ENCODE measurements at places on chromosomes 3 and 15.
A peak's percentile ranks its signal among the peaks of the same experiment; 100 is the strongest.

DNA sequence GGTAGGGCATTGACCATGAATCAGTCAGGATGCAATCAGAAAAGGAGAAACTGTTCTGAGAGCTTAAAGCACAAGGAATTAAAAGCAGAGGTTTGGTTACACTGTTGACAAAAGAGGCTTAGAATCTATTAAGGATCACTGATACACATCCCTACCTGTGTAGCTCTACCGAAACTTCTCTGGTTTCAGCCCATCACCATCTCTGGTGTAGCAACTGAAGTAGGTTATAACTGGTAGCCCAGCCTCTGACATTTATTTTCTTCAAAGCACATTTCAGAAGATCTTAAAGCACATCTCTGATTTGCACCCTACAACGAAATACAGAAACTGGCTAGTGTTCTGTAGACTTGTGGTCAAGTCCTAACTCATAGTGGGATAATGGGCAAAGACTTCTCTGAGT is 283.7 kb downstream of the GBE1 start:
- no peak for DNase-seq

- DNase-seq: no peak
Observed at GRCh38 chr3:53051929-53052328, 6.1 kb upstream of the SFMBT1 start.

GRCh38 chr3:17137321-17137826 is 252.6 kb downstream of the PLCL2 start:
- no peak for DNase-seq

DNA sequence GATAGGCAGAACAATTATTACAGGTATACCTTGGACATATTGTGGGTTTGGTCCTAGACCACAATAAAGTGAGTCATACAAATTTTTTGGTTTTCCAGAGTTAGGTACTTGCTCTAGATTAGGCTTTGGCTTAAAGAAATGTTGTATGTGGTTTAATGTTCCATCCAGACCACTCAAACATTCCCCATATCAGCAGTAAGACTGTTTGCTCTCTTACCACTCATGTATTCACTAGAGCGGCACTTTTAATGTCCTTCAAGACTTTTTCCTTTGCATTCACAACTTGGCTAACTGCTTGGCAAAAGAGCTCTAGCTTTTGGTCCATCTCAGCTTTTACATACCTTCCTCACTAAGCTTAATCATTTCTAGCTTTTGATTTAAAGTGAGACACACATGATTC is 250.5 kb upstream of the SETMAR start:
- no peak for DNase-seq

GRCh38 chr3:5245927-5246326 is 58.4 kb downstream of the EDEM1 start:
- no peak for DNase-seq

- no peak for DNase-seq
Observed at GRCh38 chr3:8657804-8658305, 13.3 kb upstream of the SSUH2 start.

DNA sequence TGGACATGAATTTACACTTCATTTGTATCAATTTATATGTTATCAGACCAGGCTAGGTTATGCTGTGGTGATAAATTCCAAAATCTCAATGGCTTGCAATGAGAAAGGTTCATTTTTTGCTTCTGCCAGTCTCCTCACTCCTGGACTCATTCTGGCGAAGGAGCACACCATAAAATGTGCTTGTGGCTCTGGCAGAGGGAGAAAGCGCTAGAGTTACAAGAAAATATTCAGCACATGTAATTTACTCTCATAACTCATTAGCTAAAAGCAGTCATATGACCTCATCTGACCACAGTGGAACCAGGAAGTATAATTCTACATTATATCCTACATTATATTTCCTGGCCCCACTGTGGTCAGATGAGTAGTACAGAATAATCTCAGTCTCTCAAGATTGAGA is 193.8 kb downstream of the BCHE start:
- no peak for DNase-seq

DNA sequence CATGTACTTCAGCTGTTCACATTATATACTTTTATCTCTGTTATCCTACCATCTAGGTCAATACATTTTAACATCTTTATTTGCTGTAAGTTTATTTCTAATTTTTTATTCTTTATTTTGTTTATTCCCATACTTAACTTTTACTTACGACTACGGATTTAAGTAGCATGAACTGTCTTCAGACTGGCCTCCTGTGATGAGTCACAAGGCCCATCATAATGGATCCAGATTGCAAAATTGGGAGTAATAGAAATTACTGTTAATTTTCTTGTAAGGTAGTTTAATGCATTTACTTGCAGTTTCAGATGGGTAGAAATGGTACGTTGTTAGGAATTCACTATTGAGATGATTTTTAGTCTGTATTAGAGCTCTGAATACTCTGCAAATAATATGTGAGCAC is 45.9 kb downstream of the PPARG start:
- DNase-seq: no peak

- no peak for DNase-seq
Observed at GRCh38 chr3:63988943-63989342, 34.4 kb downstream of the PSMD6 start.

- DNase-seq: no peak
Observed at GRCh38 chr3:125003859-125004595, 51.8 kb downstream of the HEG1 start.

- no peak for DNase-seq
Observed at GRCh38 chr3:187062526-187063177, 76.6 kb downstream of the RPL39L start.

DNA sequence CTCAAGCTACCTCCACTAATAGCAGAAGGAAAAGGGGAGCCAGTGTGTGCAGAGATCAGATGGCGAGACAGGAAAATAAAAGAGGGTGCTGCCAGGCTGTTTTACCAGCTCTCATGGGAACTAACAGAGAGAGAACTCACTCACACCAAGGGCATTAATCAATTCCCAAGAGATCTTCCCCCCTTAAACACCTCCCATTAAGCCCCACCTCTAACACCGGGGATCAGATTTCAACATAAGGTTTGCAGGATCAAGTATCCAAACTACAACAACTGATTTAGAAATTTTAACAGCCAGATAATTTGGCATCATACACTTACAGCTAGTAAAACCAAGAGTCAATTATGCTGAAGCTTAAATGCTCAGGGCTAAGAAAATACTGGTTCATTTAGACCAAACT is 18.9 kb downstream of the CD200 start:
- no peak for DNase-seq

DNA sequence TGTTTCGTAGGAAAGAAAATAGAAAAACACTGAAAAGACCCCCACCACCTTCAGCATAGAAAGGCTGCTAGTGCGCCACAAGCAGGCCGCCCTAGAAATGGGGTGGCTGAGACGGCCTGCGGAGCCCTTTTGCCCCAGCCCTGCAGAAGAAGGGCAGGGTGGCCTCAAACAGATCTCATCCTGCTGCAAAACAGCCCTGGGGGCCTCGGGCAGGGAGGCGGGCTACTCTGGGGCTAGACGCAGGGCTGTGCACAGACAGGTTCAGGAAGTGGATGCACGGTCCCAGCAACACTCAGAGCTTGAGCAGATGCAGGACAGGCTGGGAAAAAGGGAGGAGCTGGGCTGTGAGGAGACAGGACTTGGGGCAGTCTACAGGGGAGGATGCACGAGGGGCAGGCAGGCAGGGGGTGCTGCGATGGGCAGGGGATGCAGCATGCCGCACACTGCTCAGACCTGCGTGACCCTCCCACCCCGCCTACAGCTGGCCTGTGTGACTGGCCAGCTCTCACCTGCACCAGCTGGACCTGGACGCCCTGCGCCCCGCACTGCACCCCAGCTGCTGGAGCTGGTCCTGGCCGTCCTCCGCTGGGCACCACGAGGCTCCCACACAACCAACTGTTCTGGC is 34.3 kb downstream of the ZXDC start:
- DNase-seq: no peak

- no peak for DNase-seq
Observed at GRCh38 chr3:71693641-71694040, 31.6 kb downstream of the EIF4E3 start.

DNA sequence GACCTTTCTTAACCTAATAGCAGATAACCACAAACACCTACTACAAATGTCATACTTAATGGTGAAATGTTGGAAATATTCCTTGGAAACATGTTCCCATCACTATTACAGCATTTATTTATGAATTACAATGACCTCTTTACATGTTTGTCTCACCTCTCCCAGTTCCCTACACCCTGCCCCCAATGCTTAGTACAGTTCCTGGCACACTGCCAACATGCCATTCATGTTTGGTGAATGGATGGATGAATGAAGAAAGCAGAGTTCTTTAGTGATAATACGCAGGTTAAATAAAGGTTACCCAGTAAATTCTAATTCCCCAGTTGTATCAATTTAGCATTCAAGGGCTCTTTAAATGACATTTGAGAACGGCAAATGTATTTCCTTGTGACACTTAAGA is 259.9 kb upstream of the ATP11B start:
- DNase-seq: no peak

GRCh38 chr3:13727890-13728289 is 152.0 kb downstream of the WNT7A start:
- DNase-seq: no peak

- DNase-seq: no peak
Observed at GRCh38 chr3:122350814-122351418, 25.9 kb downstream of the CSTA start.

DNA sequence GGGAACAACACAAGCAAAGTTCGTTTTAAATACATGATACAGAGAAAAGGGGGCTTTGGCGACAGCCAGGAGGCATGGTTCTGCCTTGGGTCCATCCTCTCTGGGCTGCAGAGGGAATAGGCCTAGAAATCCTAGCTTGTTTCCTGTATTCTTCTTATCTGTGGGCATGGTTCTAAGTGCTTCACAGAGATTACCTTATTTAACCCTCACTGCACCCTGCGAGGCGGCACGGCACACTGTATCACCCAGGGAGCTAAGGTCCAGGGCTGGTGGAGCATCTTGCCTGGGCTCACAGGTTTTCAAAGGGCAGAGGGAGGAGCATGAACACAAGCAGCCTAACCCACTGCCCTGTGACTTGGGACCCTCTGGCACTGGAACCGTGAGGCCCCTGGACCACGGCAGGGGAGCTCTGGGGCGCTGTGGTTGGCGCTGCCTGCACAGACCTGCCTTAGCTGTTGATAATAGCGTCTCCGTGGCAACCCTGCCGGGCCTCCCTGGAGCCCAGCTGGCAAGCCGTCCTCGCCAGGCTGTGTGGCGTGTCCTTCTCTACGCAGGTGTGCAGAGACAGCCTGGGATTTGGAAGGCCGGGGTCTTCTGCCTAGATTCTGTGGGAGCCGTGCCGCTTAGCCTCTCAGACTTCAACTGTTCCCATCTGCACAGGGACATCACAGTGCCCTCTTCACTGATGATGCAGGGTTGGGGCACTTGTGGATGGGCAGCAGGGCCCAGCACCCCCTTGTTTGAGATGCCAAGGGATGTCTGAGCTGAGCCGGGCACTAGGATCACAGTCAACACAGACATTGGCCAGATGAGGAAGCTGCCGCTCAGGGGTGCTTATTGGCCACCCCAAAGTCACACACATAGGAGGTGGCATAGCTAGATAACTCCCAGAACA is 154.6 kb upstream of the TLE3 start:
- DNase-seq: no peak

GRCh38 chr3:157151627-157152026 is 8.3 kb downstream of the CCNL1 start:
- DNase-seq: no peak

DNA sequence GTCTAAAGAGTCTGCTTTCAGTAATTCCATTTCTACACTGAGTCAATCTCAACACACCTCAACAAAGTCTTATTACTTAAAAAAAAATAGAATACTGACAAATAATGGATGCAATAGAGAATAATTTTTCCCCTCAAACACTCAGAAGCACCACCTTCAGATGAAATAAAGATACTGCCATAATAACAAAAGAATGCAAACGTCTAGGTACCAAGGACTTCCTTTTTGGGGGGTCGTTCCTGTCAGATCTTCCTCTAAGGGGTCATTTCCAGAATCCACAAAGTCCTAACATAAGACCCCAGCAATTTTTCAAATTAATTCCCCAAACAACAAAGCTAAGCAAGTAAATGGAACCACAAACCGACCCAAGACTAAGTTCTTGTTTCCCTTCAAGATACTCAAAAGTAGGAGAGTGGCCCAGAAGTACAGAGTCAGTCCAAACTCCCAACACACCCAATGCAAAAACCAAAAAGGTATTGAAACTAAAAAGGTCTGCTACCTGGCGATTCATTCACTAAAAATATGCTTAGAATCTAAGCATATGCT is 1.3 kb downstream of the RYK start:
- DNase-seq: peak; percentile 6

DNA sequence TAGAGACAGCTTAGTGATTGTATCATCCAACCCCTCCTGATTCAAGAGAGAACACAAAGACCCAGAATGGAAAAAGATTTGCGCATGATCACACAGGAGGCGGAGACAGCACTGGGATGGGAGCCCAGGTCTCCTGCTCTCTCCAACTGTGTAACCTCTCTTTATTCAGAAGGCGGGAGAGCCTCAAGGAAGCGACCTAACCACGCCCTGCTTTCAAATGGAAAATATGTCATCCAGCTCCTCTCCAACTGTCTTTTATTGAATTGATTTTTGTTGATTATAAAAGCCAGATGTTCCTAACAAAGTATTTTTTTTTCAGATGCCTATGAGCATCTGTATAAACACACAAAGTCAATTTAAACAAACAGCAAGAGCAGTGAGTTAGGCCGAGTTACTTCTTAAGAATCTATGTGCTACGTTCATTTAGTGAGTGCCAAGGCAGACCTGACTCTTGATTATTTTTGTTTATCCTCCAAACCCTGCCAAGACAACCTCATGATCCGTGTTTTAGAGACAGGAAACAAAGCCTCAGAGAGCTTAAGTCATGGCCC is 74.5 kb downstream of the BFSP2 start:
- DNase-seq: no peak

DNA sequence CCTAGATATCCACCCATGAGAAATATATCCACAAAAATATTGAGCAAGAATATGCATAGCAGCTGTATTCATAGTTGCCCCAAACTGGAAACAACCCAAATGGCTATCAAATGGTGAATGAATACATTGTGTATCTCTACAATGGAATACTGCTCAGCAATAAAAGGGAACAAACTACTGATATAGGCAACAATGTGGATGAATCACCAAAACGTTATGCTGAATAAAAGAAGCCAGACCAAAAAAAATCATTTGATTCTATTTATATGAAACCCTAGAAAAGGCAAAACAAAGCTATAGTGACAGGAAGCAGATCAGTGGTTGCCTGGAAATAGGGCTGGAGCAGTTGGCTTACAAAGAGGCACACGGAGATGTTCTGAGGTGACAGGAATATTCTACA is 15.5 kb upstream of the CMTM7 start:
- no peak for DNase-seq

DNA sequence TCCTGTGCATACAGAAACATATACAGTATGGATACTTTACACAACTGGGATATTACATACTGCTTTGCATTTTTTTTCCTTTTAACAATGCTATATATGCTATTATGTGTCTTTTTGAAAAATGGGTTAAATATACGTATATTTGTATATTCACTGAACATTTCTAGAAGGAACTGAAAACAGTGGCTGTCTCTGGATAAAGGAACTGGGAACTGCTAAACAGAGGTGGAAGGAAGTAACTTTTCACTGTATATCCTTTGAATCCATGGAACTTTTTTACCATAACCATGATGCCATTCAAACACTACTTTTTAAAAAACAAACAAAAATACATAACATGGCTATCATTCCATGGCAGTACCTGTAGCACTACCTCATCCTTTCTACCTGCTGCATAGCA is 1.8 kb downstream of the MTFMT start:
- DNase-seq: no peak

All from central memory CD4-positive, alpha-beta T cell (primary cell).